ENCODE measurements at places on chromosomes 7 and 10.

GRCh38 chr10:127218658-127219057 is 22.3 kb upstream of the INSYN2A start:
- no peak for DNase-seq

DNA sequence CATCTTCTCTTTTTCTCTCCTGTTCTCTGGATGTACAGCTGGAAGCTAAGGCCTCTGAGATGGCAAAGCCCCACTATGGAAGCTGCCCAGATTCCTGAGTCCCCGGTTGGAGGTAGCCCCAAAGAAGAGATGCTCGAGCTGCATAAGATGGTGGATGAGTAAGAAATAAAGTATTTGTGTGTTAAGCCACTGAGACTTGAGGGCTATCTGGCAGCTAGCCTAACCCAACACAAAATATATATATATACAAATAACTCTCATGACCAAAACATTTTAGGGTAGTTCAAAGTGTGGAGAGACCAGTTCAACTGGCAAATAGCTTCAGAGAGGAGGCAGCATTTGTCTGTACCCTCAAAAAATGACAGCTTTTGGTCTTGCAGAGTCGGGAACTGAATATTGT is 72.4 kb upstream of the PDE1C start:
- DNase-seq, result no peak

DNA sequence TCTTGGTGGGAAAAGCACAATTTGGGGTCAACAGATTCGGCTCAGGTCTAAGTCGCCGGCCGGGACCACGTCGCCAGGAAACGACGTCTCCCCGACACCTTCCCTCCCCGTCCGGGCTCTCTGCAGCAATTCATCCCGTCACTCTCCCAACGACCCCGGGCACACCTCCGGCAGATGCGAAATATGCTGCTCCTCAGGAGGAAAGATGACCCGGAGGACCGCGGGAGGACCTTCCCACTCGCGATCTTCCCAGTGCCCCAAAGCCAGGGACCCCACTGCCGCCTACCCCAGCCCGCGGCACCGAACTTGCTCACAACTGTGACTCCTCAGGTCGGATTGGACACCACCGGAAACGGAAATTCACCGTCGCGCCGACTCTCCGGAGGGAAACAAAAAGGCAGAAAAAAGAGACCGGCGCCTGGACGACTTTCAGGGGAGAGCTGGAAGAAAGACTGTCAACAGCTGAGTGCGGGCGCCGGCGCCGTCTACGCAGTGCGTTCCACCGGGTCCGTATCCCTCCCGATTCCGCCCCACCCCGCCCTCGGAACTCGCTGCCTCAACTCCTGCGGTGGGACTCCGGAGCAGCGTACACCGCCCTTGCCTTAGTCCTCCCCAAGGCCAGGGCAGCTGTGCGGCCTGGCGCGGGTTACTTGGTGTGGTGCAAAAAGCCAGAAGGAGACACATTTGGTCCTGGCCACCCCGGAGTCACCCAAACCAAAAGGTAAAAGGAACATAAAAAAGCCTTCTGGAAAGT is 13.8 kb upstream of the SEC24C start:
- peak; percentile 93 for DNase-seq

DNA sequence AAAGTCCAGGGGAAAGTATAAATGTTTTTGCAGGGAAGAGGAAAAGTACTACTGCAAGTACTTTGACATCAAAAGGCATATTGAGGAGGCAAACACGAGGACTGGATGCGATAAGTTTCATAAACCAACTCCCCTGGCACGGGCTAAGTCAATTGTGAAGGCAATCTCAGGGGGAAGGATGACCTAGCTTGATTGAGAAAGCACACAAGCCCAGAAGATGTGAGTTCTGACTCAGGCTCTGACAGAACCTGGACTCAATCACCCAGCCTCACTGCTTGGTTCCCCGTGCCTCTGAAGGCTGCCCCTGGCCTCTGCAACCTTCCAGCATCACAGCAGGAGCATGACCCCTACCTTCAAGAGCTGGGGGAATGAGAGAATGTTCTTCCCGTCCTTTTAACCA is 93.2 kb upstream of the ZNF438 start:
- DNase-seq, result no peak

- DNase-seq, result no peak
Measured at GRCh38 chr7:139255290-139255689, 24.3 kb downstream of the UBN2 start.

- no peak for DNase-seq
Measured at GRCh38 chr10:120586471-120586872, 129.4 kb downstream of the PLPP4 start.

DNA sequence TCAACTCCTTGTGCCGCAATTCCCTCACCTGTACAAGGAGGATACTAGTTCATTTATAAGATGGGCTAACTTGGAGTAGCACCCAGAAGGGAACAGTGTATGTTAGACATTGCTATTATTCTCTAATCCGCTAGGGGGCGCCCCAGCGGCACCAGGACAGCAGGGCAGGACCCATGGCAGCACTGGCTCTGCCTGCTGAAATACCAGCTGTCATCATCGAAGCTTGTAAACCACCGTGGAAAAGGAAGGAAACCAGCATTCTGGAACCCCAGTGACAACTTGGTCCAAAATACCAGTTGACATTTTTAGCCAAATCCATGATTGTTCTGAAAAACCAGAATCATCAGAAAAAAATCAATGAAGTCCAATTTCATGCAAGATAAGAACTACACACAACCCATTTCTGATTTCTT is 134.4 kb downstream of the ITGA8 start:
- peak; percentile 23 for DNase-seq

DNA sequence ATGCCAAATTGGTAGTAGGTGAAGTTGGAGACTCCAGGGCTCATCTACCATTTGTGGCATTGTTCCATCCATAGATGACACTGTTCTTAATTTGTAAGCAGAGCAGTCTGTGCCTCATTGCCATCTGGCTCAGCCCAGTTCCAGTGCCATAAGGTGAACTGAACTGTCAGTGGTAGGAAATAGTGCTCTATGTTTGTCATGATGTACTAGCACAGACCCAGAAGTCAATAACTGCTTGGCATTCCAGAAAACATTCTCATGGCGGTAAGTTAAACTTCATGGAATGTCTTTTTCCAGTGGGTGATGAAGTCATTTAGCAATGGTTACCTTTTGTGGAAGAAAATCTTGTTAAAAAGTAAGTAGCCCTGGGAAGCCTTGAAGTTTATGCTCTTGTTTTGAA is 302.7 kb downstream of the SUGCT start:
- no peak for DNase-seq

DNA sequence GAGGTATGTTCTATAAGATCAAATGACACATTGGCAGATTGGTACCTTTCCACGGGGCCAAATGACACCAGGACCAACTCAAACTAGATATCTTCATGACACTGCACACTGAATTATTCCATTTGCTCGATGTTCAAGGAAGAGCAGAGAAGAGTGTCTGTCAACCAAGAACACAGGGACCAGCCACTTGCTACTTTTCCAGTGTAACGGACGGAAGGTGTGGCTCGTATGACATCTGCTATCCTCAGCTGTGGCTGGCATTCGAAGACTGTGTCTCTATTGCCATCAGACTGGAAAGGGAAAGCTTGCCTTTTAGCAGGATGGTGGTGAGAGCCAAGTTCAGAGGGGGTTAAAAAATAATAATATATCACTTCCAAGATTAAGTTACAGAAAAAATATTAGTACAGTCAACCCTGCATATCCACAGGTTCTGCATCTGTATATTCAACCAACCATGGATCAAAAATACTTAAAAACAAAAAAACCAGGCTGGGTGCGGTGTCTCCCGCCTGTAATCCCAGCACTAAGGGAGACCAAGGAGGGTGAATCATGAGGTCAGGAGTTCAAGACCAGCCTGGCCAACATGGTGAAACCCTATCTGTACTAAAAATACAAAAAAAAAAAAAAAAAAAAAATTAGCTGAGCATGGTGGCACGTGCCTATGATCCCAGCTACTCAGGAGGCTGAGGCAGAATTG is 237.1 kb downstream of the PRPF18 start:
- DNase-seq, result no peak

DNA sequence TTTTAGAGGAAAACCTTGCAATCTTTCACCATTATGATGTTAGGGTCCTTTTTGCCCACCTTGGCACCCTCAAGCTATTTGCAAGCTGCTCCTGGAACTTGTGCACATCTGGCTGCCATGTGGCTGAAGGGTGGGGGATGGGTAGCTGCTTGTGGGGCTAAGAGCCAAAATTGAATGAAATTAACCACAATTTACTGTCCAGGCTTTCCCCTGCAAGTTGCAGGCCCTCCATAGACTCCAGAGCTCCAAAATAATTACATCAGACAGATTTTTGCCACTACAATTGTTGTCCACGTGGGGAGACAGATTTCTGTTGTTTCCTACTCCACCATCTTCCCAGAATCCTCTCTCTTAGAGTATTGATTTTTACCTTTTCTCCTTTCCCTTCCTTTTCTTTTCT is 19.1 kb downstream of the PI4K2A start:
- no peak for DNase-seq

- DNase-seq, result no peak
Measured at GRCh38 chr7:114341648-114342047, 73.0 kb upstream of the FOXP2 start.

DNA sequence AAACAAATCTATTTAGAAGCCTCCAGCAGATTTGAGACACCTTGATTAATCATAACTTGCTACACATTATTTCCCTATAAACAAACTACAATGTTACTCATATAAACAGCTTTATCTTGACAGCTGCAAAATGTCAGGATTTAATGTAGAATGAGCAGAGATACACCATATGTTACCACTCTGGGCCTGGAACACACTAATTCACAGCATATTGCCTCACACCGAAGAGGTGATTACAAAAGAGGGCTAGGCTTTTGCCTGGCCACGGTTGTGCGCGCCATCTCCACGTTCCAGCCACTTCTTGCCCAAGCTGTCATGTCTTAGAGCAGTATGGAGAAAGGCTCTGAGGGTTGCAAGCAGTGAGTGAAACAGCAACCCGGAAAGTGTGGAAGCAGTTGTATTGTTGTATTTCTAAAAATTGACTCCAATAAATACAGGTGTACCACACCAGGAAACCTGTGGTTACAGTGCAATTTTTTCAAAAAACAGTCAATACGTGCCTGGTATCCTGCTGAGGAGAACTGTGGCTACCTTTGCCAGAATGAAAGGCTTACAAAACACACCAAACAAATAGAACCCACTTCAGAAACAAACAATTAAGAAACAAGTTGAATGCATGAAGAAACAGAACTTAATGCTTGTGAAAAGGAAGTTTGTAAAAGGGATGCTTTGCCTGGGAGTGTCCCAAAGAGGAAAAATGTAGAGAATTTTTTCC is 498.1 kb downstream of the PLXNA4 start:
- DNase-seq, result no peak

GRCh38 chr10:96491303-96491702 is 22.4 kb downstream of the TLL2 start:
- no peak for DNase-seq

GRCh38 chr7:17706275-17706674 is 234.0 kb downstream of the SNX13 start:
- no peak for DNase-seq

Data from activated CD8-positive, alpha-beta memory T cell treated with anti-CD3 and anti-CD28 coated beads for 48 hours (primary cell).